Immature natural killer cell (primary cell): ENCODE measurements at places on chromosomes 11 and 22.

DNA sequence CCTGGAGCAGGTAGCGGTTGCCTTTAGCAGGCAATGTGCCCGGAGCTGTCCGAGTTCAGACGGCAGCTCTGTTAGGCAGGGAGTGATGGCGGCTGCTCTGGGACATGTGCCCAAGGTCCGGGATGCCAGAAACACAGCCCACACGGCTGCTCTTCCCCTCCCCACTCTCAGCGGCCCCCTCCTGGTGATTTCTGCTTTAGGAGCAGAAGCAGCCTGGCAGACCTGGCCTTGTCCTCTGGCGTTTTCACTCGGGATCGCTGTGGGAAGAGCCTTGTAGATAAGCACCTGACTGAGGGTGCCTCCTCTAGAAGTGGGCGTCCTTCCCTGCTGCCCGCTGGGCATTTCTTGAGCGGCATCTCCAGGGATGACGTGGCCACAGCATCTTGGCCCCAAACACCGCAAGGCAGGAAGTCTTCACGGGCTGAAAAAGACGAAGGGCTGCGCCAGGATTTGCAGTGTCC lies 392.2 kb downstream of the TBC1D22A start:
- no peak overlapping the region for H3K27ac ChIP-seq
- H3K4me3 ChIP-seq: no peak overlapping the region
- no peaks in the 10 kb centered on the region for H3K4me1 ChIP-seq

GRCh38 chr11:38795027-38795426 lies 2197.0 kb upstream of the RAG2 start:
- DNase-seq: no peak
- H3K4me3 ChIP-seq: no peak overlapping the region
- peaks cover 1% of the 10 kb centered on the region for H3K27me3 ChIP-seq
- no peaks in the 10 kb centered on the region for H3K4me1 ChIP-seq

GRCh38 chr11:43582863-43583462 lies 97.6 kb upstream of the HSD17B12 start:
- H3K36me3 ChIP-seq: peaks cover 6% of the 10 kb centered on the region
- H3K4me3 ChIP-seq: no peak overlapping the region
- no peak overlapping the region for H3K27ac ChIP-seq
- peaks cover 17% of the 10 kb centered on the region for H3K27me3 ChIP-seq
- H3K4me1 ChIP-seq: peaks cover 10% of the 10 kb centered on the region

DNA sequence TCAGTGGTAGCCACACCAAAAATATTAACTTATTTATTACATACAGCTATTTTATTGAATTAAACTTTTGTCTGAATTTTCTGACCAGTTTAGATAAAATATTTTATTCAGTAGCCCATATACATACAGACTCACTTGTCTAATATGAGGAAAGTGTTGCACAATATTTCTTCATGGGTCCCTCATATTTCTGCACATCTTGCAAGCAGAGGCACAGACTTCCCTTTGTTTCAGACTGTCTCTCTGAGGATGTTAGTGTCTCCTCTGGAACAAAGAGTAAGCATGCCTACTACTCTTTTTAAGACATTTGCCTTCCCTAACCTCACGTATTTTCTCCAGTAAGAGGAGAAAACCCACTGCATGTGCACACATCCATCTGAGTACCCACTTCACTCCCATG lies 81.2 kb downstream of the OR5AK2 start:
- H3K4me3 ChIP-seq: no peak overlapping the region
- no peak overlapping the region for H3K27ac ChIP-seq
- no peaks in the 10 kb centered on the region for H3K36me3 ChIP-seq
- no peak for DNase-seq
- peaks cover 2% of the 10 kb centered on the region for H3K27me3 ChIP-seq

GRCh38 chr22:48520884-48521588 lies 1306.6 kb downstream of the BRD1 start:
- no peaks in the 10 kb centered on the region for H3K36me3 ChIP-seq
- H3K27me3 ChIP-seq: no peaks in the 10 kb centered on the region
- no peak overlapping the region for H3K4me3 ChIP-seq
- no peak for DNase-seq

- no peak overlapping the region for H3K4me3 ChIP-seq
- no peaks in the 10 kb centered on the region for H3K4me1 ChIP-seq
- no peak overlapping the region for H3K27ac ChIP-seq
- no peak for DNase-seq
- H3K27me3 ChIP-seq: peaks cover 7% of the 10 kb centered on the region
- peaks cover 3% of the 10 kb centered on the region for H3K36me3 ChIP-seq
Observed at GRCh38 chr22:46525389-46526243, 11.8 kb downstream of the CELSR1 start.
